ENCODE measurements at places on chromosomes 6 and 20. TPM values are rescaled to one million over a fixed set of nuclear protein-coding genes. Genes with fewer than 3 reads are reported as not detected.

GRCh38 chr6:108606250-108606690 is 45.6 kb downstream of the FOXO3 start:
- no peak overlapping the region for H3K27ac ChIP-seq
- no peak for DNase-seq
- H3K4me3 ChIP-seq: no peak overlapping the region
- H3K4me1 ChIP-seq: peaks cover 9% of the 10 kb centered on the region

DNA sequence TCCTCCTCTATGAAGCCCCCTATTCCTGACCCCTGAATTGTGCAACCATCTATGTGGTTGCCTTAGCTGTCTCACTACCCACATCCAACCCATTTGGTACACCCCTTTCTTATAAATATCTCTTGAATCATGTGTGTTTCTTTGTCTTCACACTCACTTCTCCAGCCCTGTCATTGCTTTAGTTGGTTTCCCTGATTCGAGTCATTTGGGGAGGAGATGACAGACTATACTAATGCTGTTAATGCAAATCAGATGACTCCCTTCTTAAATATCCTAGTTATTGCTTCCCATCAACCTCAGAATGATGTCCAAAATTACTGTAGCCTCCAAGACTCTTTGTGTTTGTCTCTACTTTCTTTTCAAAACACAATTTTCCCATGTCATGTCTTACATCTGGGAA is 23.0 kb downstream of the SLC35D3 start:
- H3K4me3 ChIP-seq: no peak overlapping the region
- DNase-seq: no peak
- H3K4me1 ChIP-seq: no peaks in the 10 kb centered on the region
- H3K27ac ChIP-seq: no peak overlapping the region
- no peaks in the 10 kb centered on the region for H3K27me3 ChIP-seq

GRCh38 chr6:31462026-31462963 is 35.6 kb upstream of the MICB start:
- peak overlapping the region; percentile 18 for H3K27ac ChIP-seq
- no peaks in the 10 kb centered on the region for H3K27me3 ChIP-seq
- H3K4me3 ChIP-seq: peak overlapping the region; percentile 56
- no peak for DNase-seq

DNA sequence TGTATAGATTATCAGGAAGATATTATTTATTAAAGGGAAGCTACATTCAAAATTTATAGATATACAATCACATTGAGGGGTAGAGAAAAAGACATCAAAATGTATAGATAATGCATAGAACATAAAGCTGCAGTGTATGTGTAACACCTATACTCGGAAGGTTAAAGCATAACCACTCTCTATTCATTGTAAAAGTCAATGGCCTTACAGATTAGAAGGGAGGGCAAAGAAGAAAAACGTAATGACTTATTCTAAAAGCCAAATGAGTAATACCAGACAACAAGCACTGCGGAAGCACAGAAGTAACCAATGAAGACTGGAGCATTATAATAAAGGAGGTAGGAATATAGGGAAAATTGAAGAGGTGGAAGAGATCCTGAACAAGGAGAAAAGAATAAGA is 11.3 kb downstream of the HBS1L start:
- H3K27ac ChIP-seq: no peak overlapping the region
- DNase-seq: no peak
- H3K4me1 ChIP-seq: no peaks in the 10 kb centered on the region
- H3K27me3 ChIP-seq: no peaks in the 10 kb centered on the region
- no peak overlapping the region for H3K4me3 ChIP-seq
- H3K36me3 ChIP-seq: peaks cover 8% of the 10 kb centered on the region

DNA sequence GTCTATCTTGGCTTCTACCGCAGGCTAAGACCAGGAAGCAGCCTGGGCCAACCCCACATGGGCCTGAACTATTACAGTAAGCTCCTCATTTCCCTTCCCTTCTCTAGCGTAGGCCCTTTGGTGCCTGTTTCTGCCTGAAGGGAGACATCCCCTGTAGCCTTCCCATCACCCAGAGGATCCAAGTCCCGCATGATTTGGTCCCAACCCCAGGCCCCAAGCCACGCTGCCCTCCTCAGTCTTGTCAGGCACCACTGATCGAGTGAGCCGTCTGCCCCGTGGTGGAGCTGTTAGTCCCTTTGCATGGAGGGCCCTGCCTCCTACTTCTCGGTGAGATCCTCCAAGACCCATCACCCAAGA is 46.4 kb downstream of the EBF4 start:
- peaks cover 8% of the 10 kb centered on the region for H3K4me1 ChIP-seq
- no peak overlapping the region for H3K4me3 ChIP-seq
- no peak overlapping the region for H3K27ac ChIP-seq

- no peak for DNase-seq
- H3K4me3 ChIP-seq: no peak overlapping the region
- no peaks in the 10 kb centered on the region for H3K36me3 ChIP-seq
- H3K4me1 ChIP-seq: no peaks in the 10 kb centered on the region
- no peak overlapping the region for H3K27ac ChIP-seq
These were observed 383.3 kb downstream of the TAF4 start for GRCh38 chr20:61682114-61682995.

TRAPPC3L gene
- total RNA-seq: not detected

DNA sequence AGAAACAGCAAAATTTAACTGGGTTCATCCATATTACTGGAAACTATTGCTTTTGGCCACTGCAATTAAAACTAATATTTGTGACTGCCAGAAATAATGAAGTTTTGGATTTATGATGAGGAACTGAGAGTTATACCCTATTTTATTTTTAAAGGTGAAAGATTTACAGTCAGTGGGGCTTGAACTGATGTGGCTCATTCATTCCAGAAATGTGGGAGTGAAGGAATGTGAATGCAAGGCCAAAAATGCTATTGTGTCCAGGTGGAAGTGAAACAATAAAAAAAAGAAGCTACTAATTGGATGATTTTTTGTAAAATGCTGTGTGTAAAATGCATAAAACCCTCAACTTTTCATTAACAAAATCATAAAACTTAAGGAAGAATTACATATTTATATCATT is 491.9 kb downstream of the COL12A1 start:
- no peaks in the 10 kb centered on the region for H3K27me3 ChIP-seq
- H3K27ac ChIP-seq: no peak overlapping the region
- H3K36me3 ChIP-seq: no peaks in the 10 kb centered on the region
- no peaks in the 10 kb centered on the region for H3K4me1 ChIP-seq
- no peak for DNase-seq
- no peak overlapping the region for H3K4me3 ChIP-seq

- no peaks in the 10 kb centered on the region for H3K36me3 ChIP-seq
- H3K4me3 ChIP-seq: no peak overlapping the region
- H3K27ac ChIP-seq: no peak overlapping the region
- no peaks in the 10 kb centered on the region for H3K4me1 ChIP-seq
- H3K27me3 ChIP-seq: peaks cover 18% of the 10 kb centered on the region
These were observed 6.0 kb downstream of the POU3F2 start for GRCh38 chr6:98840385-98840784.

MMS22L gene
- total RNA-seq: 44.1 TPM

- no peaks in the 10 kb centered on the region for H3K36me3 ChIP-seq
- H3K4me3 ChIP-seq: no peak overlapping the region
- no peak overlapping the region for H3K27ac ChIP-seq
- H3K27me3 ChIP-seq: no peaks in the 10 kb centered on the region
These were observed 46.6 kb upstream of the HIVEP1 start for GRCh38 chr6:11965499-11965898.

GRCh38 chr6:3108746-3109414 is 9.6 kb upstream of the BPHL start:
- DNase-seq: no peak
- no peak overlapping the region for H3K27ac ChIP-seq
- H3K4me3 ChIP-seq: no peak overlapping the region
- no peaks in the 10 kb centered on the region for H3K27me3 ChIP-seq
- peaks cover 25% of the 10 kb centered on the region for H3K36me3 ChIP-seq

DNA sequence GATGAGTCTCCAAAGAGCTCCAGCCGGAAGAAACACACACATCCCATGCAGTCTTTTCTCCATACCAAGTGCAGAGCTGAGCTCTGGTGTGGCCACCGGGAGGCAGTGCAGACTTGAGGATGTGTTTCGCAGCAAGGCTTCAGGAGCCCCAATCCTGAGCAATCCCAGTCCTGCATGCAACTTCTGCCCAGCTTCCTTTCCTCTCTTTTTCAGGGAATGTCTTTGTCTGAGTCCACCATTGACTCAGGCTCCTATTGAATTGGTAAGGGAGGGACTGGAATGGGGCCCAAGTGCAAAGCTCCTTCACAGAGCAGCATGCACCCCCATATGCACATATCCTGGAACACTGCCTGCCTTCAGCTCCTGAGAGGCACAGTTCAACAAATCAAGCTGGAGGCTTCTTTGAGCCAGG is 50.5 kb upstream of the ASIP start:
- peak; percentile 67 for DNase-seq
- no peaks in the 10 kb centered on the region for H3K36me3 ChIP-seq
- no peak overlapping the region for H3K27ac ChIP-seq
- H3K4me1 ChIP-seq: no peaks in the 10 kb centered on the region
- no peak overlapping the region for H3K4me3 ChIP-seq

- H3K27ac ChIP-seq: no peak overlapping the region
- no peaks in the 10 kb centered on the region for H3K36me3 ChIP-seq
- H3K27me3 ChIP-seq: no peaks in the 10 kb centered on the region
- no peak for DNase-seq
These were observed 397.5 kb downstream of the HDGFL1 start for GRCh38 chr6:22966691-22967422.

DNA sequence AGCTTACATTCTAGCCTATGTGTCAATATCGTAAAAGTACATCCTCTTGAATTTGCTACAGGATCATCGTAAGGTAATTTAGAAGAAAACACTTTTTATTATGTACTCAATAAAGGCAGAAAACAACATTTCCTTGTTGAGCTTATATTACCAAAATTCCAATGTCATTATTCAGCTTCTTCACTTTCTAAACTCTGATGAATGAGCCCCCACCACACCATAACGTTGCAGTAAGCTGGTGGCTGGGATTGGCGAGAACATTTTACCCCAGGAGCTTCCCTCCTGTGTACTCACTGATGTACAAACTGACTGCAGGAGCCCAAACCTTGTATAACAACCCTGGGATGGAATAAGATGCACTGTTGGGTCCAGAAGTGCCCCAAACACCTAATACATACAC is 238.1 kb upstream of the MARCKS start:
- no peak overlapping the region for H3K4me3 ChIP-seq
- H3K27ac ChIP-seq: no peak overlapping the region
- H3K36me3 ChIP-seq: no peaks in the 10 kb centered on the region
- H3K27me3 ChIP-seq: no peaks in the 10 kb centered on the region

DNA sequence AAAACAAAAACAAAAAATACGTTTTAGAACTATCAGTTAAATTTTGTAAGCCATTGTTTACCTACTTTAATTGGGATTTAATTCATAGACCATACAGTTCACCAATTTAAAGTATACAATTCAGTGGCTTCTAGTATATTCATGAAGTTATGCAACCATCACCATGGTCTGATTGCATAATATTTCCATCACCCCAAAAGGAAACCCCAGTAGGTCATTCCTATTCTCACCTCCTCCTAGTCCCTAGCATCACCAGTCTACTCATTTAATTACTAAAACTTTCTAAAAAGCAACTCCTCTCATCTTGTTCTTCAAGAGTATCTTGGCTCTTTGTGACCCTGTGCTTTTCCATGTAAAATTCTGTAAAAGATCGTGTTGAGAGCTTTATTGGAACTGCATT is 60.2 kb downstream of the ASXL1 start:
- H3K4me3 ChIP-seq: no peak overlapping the region
- H3K36me3 ChIP-seq: no peaks in the 10 kb centered on the region
- peaks cover 5% of the 10 kb centered on the region for H3K4me1 ChIP-seq
- no peak overlapping the region for H3K27ac ChIP-seq

DNA sequence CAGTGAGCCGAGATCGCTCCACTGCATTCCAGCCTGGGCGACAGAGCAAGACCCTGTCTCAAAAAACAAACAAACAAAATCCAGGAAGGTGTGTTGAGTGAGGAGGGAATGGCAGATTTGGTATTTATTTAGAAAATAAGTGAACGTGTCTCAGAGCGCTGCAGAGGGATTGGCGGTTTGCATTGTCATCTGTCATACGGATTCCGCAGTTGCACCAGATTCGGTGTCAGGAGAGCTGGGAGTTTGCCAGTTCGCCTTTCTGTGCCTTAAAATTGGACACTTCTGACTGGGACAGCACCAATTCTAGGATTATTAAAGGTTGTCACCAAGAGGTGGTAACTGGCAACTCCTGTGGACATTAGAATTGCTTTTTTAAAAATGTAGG is 912 bp downstream of the SNRNP48 start:
- peak overlapping the region; percentile 92 for H3K4me3 ChIP-seq
- peaks cover 8% of the 10 kb centered on the region for H3K36me3 ChIP-seq
- H3K27ac ChIP-seq: peak overlapping the region; percentile 65
- no peaks in the 10 kb centered on the region for H3K27me3 ChIP-seq
- DNase-seq: no peak

Measured in HCT116 (cell line).